Spleen (tissue), 13 donors: ENCODE measurements at places on chromosomes 4 and X. TPM values are rescaled to one million over a fixed set of nuclear protein-coding genes. Genes with fewer than 3 reads are reported as not detected.
A peak's percentile ranks its signal among the peaks of the same experiment; 100 is the strongest.

DNA sequence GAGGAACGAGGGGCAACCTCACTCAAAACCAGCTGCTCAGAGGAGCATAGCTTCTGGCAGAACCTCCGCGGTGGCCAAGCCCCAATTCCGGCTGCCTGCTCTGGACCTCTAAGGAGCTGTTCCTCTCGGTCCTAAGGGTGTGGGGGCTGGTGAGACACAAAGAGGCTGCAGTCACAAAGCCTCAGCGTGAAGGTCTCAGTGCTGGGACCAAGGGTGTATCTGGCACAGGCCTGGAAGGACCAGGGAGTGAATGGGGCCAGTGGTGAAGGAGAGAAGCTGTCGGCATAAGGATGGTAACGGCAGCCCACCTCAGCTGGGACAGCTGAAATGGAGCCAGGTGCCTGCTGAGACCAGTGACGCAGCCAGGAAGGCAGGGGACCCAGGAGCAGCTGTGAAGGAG, 5.3 kb downstream of the PDE6B start:
- no peaks in the 10 kb centered on the region for H3K36me3 ChIP-seq
- peak; percentile 36 for DNase-seq
- peaks cover 15% of the 10 kb centered on the region for H3K27me3 ChIP-seq
- no peaks in the 10 kb centered on the region for H3K4me1 ChIP-seq
- H3K27ac ChIP-seq, result no peak overlapping the region

- no peaks in the 10 kb centered on the region for H3K27me3 ChIP-seq
- no peak overlapping the region for H3K27ac ChIP-seq
- H3K36me3 ChIP-seq, result no peaks in the 10 kb centered on the region
- H3K4me1 ChIP-seq, result peaks cover 21% of the 10 kb centered on the region
- no peak overlapping the region for H3K4me3 ChIP-seq
Observed at GRCh38 chr4:2045518-2045951, 13.6 kb upstream of the NAT8L start.

GRCh38 chr4:148004228-148004857, 272.5 kb downstream of the ARHGAP10 start:
- DNase-seq, result no peak
- no peak overlapping the region for H3K27ac ChIP-seq
- no peaks in the 10 kb centered on the region for H3K36me3 ChIP-seq
- H3K4me1 ChIP-seq, result no peaks in the 10 kb centered on the region
- no peak overlapping the region for H3K4me3 ChIP-seq

GRCh38 chr4:3384771-3385710, 56.7 kb upstream of the HGFAC start:
- no peaks in the 10 kb centered on the region for H3K36me3 ChIP-seq
- H3K27me3 ChIP-seq, result no peaks in the 10 kb centered on the region
- no peak overlapping the region for H3K4me3 ChIP-seq
- DNase-seq, result peak; percentile 87
- H3K27ac ChIP-seq, result peak overlapping the region; percentile 88

DNA sequence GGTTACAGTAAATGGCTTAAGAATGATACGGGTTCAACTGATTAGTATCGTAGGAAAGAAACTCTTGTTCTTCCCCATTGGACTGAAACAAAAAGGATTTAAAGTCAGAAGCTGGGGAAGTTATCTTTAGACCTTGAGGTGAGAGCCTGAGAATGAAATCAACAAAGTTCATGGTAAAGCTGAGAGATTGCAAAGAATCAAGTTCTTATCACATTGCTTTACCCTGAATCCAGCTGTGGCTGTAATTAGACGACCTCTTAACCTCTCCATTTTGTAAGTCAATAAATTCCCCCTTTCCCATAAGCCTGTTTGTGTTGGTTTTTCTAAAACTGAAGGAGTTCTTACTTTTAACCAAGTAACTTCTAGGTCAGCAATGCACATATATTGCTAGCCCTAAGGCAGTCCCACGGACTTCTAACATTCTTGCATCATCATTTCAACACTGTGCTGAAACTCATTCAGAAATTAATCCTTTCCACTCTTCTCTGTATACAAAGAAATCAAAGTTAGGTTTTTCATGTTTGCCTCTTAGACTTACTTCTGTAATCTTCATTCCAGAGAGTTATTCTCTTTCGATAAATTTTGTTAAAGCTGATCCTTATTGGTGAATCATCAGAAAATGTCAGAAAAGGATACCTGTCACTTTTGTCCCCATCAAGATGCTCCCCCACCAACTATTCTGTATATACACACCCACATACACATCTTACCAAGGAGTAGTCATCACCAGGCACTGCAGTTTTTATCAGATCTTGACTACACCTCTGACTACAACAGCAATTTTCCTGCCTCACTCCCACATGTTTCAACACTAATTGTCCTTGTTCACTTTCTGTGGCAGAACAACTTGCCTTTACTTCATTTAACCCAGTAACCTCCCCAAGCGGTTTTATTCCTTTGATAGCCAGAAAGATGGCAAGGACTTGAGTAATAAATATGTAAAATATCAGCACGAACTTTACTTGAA, 77.9 kb upstream of the STK26 start:
- H3K27ac ChIP-seq, result no peak overlapping the region
- H3K27me3 ChIP-seq, result no peaks in the 10 kb centered on the region
- H3K36me3 ChIP-seq, result no peaks in the 10 kb centered on the region
- no peak for DNase-seq

DNA sequence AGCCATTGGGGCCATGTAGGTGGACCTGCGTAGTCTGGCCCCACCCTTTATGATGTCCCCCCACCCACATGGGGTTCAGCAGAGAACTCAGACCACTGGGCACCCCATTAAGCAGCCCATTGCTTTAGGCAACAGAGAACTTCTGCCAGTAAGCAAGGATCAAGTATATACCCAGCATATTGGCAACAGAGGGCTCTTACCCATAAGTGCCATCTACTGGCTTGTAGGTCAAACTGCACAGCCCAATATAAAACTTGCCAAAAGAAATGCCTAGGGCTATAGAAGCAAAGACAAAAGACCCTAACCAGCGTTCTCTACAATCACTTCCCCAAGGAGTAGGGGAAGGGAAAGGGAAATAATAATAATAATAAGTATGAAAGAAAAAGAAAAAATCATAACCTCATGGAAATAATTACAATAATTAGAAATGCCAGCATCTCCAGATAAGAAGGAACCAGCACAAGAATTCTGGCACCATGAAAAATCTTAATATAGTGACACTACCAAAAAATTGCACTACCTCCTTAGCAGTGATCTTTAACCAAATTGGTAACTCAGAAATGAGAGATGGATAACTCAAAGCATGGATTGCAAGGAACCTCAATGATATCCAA, 1090.7 kb downstream of the FAT4 start:
- H3K36me3 ChIP-seq, result no peaks in the 10 kb centered on the region
- H3K4me3 ChIP-seq, result no peak overlapping the region
- H3K27ac ChIP-seq, result no peak overlapping the region
- no peaks in the 10 kb centered on the region for H3K27me3 ChIP-seq
- no peak for DNase-seq

- no peaks in the 10 kb centered on the region for H3K4me1 ChIP-seq
- no peak overlapping the region for H3K27ac ChIP-seq
- H3K36me3 ChIP-seq, result no peaks in the 10 kb centered on the region
Observed at GRCh38 chr4:1039493-1040343, 28.3 kb downstream of the FGFRL1 start.

GRCh38 chr4:127783955-127784770, 2.0 kb downstream of the HSPA4L start:
- H3K4me3 ChIP-seq, result peak overlapping the region; percentile 17
- peaks cover 15% of the 10 kb centered on the region for H3K27me3 ChIP-seq
- peaks cover 30% of the 10 kb centered on the region for H3K4me1 ChIP-seq
- DNase-seq, result no peak
- H3K36me3 ChIP-seq, result no peaks in the 10 kb centered on the region
- H3K27ac ChIP-seq, result peak overlapping the region; percentile 34

DNA sequence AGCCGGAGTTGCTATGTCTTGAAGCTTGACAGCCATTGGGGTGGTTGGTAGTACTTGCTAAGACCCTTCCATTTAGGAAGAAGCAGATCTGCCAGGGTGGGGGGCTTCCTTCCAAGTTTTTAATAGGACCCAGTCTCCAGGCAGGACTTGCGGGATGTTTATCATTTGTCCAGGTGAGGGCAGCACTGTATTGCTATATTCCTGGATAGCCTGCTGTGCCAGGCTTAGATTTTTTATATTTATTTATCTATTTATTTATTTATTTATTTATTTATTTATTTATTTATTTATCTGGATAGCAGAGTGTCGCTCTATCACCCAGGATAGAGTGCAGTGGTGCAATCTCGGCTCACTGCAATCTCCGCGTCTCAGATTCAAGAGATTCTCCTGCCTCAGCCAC, 87.4 kb upstream of the CT45A1 start:
- no peaks in the 10 kb centered on the region for H3K36me3 ChIP-seq
- H3K27ac ChIP-seq, result no peak overlapping the region
- DNase-seq, result no peak
- H3K4me1 ChIP-seq, result no peaks in the 10 kb centered on the region
- H3K27me3 ChIP-seq, result no peaks in the 10 kb centered on the region
- no peak overlapping the region for H3K4me3 ChIP-seq

GRCh38 chrX:66022632-66023384, 17.1 kb downstream of the VSIG4 start:
- no peak overlapping the region for H3K4me3 ChIP-seq
- H3K27ac ChIP-seq, result peak overlapping the region; percentile 84
- no peaks in the 10 kb centered on the region for H3K27me3 ChIP-seq
- H3K36me3 ChIP-seq, result no peaks in the 10 kb centered on the region
- no peaks in the 10 kb centered on the region for H3K4me1 ChIP-seq

- H3K4me1 ChIP-seq, result no peaks in the 10 kb centered on the region
- no peaks in the 10 kb centered on the region for H3K27me3 ChIP-seq
- no peaks in the 10 kb centered on the region for H3K36me3 ChIP-seq
- H3K4me3 ChIP-seq, result no peak overlapping the region
- no peak overlapping the region for H3K27ac ChIP-seq
Observed at GRCh38 chrX:47880927-47881326, 44.2 kb downstream of the ZNF81 start.

DNA sequence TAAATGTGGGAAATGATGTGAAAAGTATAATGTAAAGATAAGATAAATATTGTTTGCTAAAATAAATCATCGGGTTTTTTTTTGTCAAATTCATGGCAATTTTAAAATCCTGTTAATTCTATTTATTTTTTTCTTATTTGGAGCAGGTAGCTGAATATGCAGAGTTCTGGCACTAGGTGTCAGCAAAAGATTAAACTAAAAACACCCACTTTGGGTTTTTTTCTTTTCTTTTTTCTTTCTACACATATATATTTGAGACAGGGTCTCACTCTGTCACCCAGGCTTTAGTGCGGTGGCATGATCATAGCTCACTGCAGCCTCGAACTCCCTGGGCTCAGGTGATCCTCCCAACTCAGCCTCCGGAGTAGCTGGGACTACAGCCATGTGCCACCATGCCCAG, 6.9 kb upstream of the RAP2C start:
- H3K4me1 ChIP-seq, result no peaks in the 10 kb centered on the region
- no peaks in the 10 kb centered on the region for H3K36me3 ChIP-seq
- no peak overlapping the region for H3K27ac ChIP-seq
- no peak overlapping the region for H3K4me3 ChIP-seq

DNA sequence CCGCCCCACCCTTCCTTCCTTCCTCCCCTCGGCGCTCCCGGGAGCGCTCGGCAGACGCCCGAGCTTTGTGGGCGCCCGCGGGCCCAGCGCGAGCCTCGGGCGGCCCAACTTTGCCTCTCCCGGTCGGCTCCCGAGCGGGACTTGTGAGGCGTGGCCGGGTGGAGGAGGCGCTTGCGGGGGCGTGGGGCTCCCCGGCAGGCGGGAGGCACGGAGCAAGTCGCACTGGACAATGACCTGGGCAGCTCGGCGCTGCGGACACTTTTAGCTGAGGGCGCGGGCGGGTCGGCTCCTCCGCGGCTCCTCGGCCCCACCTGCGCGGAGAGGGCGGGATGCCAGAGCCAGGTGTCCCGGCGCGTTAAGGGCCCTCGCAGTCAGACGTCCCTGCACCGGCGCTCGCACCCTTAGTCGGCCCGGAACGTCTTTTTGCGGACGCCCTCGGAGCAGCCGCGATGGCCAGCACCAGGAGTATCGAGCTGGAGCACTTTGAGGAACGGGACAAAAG, 385 bp downstream of the DCLK2 start:
- H3K27ac ChIP-seq, result peak overlapping the region; percentile 70
- peaks cover 24% of the 10 kb centered on the region for H3K4me1 ChIP-seq
- peaks cover 20% of the 10 kb centered on the region for H3K27me3 ChIP-seq
- no peaks in the 10 kb centered on the region for H3K36me3 ChIP-seq
- H3K4me3 ChIP-seq, result peak overlapping the region; percentile 63

- no peaks in the 10 kb centered on the region for H3K4me1 ChIP-seq
- H3K27me3 ChIP-seq, result no peaks in the 10 kb centered on the region
- H3K27ac ChIP-seq, result no peak overlapping the region
Observed at GRCh38 chr4:71221510-71222466, 117.0 kb upstream of the SLC4A4 start.

DNA sequence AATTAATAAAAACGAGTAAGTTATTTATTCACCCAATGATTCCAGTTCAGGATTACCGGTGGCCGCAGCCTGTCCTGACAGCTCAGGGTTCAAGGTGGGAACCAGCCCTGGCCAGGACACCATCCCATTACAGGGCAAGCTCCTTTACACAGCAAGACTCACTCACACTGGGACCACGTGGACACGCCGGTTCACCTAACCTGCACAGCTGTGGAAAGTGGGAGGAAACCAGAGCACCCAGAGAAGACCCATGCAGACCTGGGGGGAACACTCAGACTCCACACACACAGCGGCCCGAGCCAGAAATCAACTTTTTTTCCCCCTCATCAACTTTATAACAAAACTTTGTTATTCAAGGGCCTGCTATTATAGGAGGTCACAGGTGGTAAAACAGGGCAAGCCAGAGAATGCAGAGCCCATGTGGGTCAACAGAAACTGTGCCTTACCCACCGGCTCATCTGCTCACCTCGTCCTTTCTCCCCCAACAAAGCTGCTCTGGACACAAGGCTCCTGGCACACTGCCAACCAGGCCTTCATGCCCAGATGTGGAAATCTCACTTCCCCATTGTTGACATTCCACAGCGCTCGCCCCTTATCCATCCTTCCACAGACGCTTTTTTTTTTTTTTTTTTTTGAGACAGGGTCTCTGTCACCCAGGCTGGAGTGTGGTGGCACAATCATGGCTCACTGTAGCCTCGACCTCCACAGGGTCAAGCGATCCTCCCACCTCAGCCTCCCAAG, 8.0 kb upstream of the ODAPH start:
- no peak overlapping the region for H3K27ac ChIP-seq
- H3K4me3 ChIP-seq, result no peak overlapping the region
- no peaks in the 10 kb centered on the region for H3K36me3 ChIP-seq
- no peaks in the 10 kb centered on the region for H3K4me1 ChIP-seq
- H3K27me3 ChIP-seq, result no peaks in the 10 kb centered on the region

DNA sequence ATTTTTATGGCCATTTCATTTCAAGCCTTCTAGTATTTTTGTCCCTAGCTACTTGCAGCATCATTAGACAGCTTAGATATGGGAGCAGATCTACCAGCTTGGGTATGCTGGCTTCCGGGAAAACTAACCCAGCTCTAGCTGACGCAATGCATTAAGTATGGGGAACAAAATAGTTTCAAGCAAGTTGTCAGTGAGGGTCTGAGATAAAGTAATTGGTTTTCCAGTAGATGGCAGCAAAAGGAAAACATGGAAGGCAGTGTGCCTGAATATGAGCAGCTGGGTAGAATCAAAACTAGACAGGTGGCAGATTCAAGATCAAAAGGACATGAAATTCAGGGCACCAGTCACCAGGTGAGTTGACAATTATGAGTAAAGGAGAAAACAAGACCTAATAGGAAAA, 340.9 kb upstream of the CTSO start:
- no peaks in the 10 kb centered on the region for H3K27me3 ChIP-seq
- H3K27ac ChIP-seq, result no peak overlapping the region
- no peak overlapping the region for H3K4me3 ChIP-seq

- H3K4me3 ChIP-seq, result no peak overlapping the region
- H3K36me3 ChIP-seq, result no peaks in the 10 kb centered on the region
- H3K4me1 ChIP-seq, result no peaks in the 10 kb centered on the region
- no peak for DNase-seq
Observed at GRCh38 chr4:115315182-115315581, 201.8 kb upstream of the NDST4 start.

The DAPP1 gene
- 27.5 TPM for polyA plus RNA-seq

The SAGE1 gene
- polyA plus RNA-seq, result not detected

The C4orf50 gene
- polyA plus RNA-seq, result 0.02 TPM

The PDCL2 gene
- polyA plus RNA-seq, result not detected

The BBS12 gene
- 1.3 TPM for polyA plus RNA-seq
